IMR-90 (cell line): ENCODE measurements at places on chromosomes 2 and 18.
A peak's percentile ranks its signal among the peaks of the same experiment; 100 is the strongest.

- DNase-seq = peak; percentile 25
Measured at GRCh38 chr18:2970772-2971659, 41.9 kb downstream of the LPIN2 start.

GRCh38 chr18:55953326-55953725, 365.3 kb upstream of the TCF4 start:
- DNase-seq = no peak

DNA sequence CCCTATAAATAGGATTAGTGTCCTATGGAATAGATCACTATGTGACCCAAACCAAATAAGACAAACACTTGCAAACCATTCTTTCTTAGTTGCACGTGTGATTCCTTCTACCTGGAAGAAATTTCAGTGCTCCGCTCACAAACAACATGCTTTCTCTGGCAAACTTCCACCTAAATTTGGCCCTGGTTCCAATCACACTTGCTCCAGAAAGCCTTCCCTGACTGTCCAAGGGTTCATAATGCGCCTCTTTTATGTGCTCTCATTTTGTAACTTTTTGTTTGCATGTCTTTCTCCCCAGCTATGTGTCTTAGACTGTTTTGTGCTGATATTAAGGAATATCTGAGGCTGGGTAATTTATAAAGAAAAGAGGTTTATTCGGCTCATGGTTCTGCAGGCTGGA, 69.8 kb downstream of the GRB14 start:
- no peak for DNase-seq

GRCh38 chr2:198117406-198118041, 313.1 kb downstream of the PLCL1 start:
- no peak for DNase-seq

DNA sequence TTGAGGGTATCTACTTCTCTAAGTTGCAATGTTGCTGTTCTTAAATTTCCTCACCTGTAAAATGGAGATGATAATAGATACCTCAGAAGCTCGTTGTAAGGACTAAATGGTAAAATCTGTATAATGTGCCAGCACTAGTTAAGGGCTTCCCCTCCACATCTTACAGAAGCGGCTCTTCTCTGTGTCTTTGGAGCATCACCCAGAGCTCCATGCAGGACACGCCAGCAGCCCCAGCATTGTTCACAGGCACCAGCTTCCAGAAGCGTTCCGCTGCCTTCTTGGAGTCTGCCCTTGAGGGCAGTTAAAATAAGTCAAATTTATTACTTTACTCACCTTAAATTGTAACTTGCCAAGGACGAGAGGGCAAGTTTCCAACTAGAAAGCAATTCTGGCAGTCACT, 5.8 kb downstream of the DCDC2C start:
- DNase-seq = no peak

GRCh38 chr2:113901943-113902342, 12.1 kb downstream of the ACTR3 start:
- DNase-seq = no peak
